ENCODE measurements at places on chromosomes 12 and 14.

DNA sequence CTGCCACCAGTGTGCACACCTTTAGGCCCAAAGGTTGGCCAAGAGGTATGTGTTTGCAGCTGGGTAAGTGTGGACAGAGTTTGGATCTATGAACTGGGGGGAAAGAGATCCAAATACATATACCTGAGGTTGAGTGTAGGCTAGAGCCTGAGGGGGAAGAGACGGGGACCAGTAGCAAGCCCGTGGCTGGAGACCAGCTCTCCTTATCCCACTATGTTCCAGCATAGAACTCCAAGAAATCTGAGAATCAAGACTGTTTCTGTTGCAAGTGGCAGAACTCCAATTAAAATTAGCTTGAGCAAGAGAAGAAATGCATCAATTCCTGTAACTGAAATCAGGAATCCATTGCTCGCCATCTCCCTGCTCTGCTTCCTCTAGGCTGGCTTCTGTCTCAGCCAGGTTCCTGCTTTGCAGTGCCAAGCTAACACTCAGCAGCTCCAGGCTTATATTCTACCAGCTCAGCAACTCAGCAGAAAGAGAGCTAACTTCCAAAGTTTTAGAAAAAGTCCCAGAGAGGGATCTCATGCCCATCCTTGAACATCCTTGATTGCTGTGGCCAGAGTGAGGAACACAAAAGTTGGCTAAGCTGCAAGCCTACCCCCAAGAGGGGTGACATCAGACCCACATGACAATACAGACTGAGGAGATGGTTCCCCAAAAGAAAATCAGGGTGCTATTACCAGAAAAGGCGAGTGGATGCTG is 1.5 kb upstream of the PCK2 start:
- DNase-seq = no peak

DNA sequence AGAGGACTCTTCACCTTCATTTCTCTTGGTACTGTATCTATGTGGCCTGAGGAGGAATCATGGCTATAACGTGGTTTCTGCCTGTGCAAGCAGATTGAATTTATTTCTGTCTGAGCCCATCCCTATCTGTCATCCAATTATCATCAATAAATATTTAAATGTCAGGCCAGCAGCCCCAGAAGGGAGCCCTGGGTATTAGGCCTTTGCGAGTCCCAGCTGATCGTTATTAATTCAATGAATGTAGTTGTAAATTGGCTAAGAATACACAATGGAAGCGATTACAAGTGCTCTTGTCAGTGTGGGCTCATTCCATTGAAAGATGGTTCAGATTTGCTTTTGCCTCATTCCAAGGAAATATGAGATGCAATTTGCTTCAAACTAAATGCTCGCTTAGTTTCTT is 142.0 kb downstream of the KTN1 start:
- no peak for DNase-seq

- peak; percentile 3 for DNase-seq
Observed at GRCh38 chr12:41663598-41664265, 475.6 kb downstream of the PDZRN4 start.

DNA sequence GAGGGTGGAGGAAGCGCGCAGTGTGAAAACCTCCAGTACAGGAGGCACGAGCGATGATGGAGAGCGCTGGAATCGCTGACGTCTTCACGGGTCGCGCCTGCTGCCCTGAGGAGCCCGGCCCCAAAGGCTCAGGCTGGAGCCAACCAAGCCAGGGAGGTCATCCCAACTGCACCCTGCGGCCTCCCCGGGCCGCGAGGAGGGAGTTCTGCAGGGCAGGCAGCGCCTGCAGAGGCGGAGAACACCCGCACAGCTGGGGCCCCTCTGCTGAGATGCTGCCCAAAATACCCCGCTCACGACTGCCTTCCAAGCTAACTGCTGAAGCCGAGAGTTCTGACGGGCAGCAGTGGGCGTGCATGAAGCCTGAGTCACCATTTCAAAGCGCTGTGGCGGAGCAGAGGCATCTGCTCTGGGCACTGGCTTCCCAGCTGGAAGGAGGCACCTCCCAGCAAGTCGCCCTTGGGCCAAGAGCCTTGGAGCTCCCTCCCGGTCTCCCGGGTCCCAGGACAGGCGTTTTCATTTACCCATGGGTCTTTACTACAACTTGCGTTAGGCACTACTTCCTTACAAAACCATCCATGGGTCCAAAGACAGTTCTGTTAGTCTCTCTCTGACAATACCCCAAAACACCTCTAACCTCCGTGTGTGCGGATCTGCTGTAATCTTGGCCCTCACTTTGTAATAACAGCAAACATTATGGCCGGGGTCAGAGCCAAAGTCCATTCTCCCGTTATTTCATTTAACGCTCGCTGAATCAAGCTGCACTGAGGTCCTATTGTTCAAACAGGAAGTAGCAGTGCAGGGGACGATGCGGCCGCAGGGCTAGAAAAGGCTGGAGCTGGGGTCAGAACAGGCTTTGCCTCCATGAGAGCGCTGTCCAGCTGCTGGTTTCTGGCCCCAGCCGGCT is 60.1 kb upstream of the RIMBP2 start:
- DNase-seq = peak; percentile 57

DNA sequence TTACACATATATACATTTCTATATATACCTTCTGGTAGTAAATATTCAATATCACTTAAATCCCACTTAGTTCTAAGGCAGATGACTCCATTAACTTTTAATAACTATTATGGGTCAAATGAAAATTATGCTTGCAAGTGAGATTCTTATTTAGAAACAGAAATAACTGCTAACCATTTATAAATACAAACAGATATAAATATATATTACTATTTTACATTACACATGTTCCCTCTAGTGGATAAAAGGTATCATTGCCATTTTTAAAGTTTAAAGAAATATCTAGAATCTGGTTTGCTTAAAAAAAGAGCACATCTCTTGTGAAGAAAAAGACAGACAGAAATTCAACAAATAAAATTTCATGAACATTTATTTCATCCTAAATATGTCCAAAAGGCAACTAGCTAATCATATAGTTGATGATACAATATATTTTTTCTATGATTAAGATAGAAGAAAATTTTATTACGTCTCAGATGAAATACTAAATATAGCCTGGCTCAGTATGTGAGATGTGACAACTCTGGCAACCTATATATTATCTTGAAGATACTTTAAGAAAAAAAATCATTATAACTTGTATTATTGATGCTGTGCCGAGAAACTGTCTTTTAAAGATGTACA is 11.7 kb upstream of the RAD51AP1 start:
- no peak for DNase-seq

GRCh38 chr14:101072945-101073597 is 169.5 kb upstream of the RTL1 start:
- peak; percentile 72 for DNase-seq

- DNase-seq = no peak
Observed at GRCh38 chr12:130571089-130571488, 145.0 kb downstream of the RIMBP2 start.

- no peak for DNase-seq
Observed at GRCh38 chr12:68159681-68160304, at the start of gene IFNG. IFNG (minus strand) TSS chr12:68159740; CDS start chr12:68159615, 125 bp downstream.

DNA sequence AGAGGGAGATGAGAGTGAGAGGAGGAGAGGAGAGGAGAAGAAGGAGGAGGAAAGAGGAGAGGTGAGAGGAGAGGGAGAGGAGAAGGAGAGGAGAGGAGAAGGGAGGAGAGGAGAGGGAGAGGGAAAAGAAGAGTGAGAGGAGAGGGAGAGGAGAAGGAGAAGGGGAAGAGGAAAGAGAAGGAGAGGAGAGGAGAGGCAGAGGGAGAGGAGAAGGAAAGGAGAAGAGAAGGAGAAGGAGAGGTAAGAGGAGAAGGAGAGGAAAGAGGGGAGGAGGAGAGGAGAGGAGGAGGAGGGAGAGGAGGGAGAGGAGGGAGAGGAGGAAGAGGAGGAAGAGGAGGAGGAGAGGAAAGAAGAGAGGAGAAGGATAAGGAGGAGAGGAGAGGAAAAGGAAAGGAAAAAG is 266.8 kb downstream of the ITPR2 start:
- DNase-seq = no peak

- peak; percentile 62 for DNase-seq
Observed at GRCh38 chr14:68795597-68796417, 2.9 kb upstream of the ZFP36L1 start.

- DNase-seq = no peak
Observed at GRCh38 chr12:46887870-46888269, 62.1 kb upstream of the SLC38A4 start.

DNA sequence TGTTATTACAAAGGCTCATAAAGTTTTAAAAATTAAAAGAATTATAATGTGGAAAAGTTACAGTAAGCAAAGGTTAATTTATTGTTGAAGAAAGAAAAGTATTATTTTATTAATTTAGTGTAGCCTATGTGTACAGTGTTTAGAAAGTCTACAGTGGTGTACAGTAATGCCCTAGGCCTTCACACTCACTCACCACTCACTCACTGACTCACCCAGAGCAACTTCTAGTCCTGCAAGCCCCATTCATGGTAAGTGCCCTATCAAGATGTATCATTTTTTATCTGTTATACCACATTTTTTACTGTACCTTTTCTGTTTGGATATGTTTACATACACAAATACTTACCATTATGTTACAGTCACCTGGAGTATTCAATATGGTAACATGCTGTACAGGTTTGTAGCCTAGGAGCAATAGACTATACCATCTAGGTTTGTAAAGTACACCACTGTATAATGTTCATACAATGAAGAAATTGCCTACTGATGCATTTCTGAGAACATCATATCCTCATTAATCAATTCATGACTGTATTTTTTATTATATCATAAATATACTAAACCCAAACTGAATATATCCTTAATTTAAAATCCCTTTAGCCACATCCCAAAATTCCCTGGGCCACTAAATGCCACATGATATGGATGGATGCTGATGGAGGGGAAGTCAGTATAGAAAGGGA is 43.6 kb upstream of the NID2 start:
- no peak for DNase-seq

GRCh38 chr12:76085520-76085868 is 1.0 kb upstream of the NAP1L1 start:
- no peak for DNase-seq

GRCh38 chr14:91866511-91867295 is 633 bp downstream of the TC2N start:
- DNase-seq = no peak

DNA sequence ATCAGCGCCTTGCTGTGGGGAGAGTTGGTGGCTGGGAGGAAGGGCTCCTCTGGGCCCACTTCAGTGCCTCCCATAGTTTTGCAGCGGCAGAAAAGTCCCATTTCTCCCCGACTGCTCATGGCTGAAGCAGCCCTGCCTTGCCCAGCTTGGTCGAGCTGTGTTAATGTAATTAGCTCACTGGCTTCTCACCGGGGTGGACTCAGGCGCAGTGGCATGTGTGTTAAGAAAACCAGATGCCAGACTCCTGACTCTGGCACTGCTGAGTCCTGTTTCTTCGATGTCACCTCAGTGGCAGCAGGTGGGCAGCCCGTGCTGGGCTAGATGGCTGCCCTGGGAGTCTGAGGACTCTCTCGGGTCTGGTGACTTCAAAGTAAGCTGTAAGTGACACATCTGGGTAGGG is 47.4 kb downstream of the CHST11 start:
- DNase-seq = no peak

All from stromal cell of bone marrow (primary cell).